AG20443 (cell line): ENCODE measurements at places on chromosomes 11 and 22.

- no peak for DNase-seq
Observed at GRCh38 chr11:68950762-68951161, 30.0 kb downstream of the MRGPRD start.

- no peak for DNase-seq
Observed at GRCh38 chr11:110755941-110756340, 43.7 kb upstream of the ARHGAP20 start.

- no peak for DNase-seq
Observed at GRCh38 chr11:34830035-34830434, 86.1 kb downstream of the APIP start.

DNA sequence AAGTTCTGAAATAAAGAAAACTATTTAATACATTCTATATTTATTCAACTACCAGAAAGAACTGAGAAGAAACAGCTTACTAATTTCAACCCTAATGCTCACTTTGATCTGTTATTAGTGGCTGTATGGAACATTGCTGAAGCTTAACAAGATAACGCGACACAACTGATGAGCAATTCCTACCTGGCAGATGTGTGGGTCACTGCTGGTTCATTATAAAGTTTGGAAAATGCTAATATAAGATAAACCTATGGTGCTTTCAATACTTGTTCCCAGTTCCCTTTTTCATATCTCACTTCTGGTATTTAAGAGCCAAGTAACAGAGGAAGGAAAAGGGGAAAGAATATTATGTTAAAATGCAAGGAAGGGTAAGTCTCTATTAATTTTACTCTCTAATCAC lies 10.5 kb downstream of the CTSC start:
- no peak for DNase-seq

DNA sequence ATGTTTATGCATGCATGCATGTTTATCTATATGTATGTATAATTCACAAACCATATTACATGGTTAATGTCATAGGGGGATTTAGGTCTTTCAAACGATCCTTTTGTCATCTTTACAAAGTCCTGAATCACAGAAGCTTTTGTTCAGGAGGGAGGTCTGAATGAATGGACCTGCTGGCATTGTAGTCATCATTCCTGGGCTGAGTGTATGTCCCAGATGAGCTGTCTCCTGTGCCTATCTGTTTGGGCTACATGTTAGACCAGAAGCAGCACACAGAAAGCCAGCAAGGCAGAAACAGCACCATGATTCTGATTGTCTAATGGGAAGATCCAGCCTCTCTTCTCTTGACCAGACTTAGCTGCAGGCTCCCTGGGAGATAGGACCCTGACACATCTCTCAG lies 69.5 kb downstream of the ADM start:
- no peak for DNase-seq

- peak; percentile 8 for DNase-seq
Observed at GRCh38 chr11:39374963-39375698, 2084.3 kb downstream of the LRRC4C start.

- DNase-seq = no peak
Observed at GRCh38 chr22:35230417-35230816, 26.9 kb upstream of the HMGXB4 start.

DNA sequence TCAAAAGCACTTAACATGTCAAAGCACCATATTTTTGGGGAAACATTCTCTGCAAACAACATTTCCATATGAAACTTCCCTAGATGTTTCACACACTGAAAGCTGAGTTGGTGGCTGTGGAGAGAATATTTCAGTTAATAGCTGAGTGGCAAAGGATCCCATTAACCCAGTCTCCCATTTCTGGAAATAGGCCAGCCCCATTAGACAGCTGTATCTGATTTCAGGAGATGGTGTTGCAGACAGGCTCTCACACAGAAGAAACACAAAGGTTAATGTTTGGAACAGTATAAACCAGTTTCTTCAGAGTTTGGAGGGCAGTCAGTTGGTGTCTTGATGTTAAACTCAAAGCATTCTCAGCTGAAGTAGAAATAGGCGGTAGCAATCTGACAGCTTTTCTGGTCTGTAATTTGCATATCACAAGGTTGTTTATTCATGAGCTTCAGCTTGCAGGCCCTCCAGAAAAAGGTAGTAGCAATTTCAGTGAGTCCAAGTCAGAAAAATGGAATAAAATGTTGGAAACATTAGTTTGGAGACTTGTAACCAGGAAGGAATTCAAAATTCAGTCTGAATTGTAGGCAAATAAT lies 15.5 kb upstream of the ZBTB44 start:
- no peak for DNase-seq

- DNase-seq = no peak
Observed at GRCh38 chr22:47011859-47012258, 249.4 kb downstream of the TBC1D22A start.

- DNase-seq = peak; percentile 39
Observed at GRCh38 chr11:129766898-129767604, 48.6 kb upstream of the TMEM45B start.

GRCh38 chr11:4102711-4103110 lies 8.1 kb downstream of the RRM1 start:
- DNase-seq = no peak

- no peak for DNase-seq
Observed at GRCh38 chr11:131796541-131796940, 426.1 kb downstream of the NTM start.

- DNase-seq = no peak
Observed at GRCh38 chr11:6365659-6366058, 24.6 kb upstream of the SMPD1 start.

GRCh38 chr11:114243461-114244372 lies 52.5 kb upstream of the NNMT start:
- no peak for DNase-seq

DNA sequence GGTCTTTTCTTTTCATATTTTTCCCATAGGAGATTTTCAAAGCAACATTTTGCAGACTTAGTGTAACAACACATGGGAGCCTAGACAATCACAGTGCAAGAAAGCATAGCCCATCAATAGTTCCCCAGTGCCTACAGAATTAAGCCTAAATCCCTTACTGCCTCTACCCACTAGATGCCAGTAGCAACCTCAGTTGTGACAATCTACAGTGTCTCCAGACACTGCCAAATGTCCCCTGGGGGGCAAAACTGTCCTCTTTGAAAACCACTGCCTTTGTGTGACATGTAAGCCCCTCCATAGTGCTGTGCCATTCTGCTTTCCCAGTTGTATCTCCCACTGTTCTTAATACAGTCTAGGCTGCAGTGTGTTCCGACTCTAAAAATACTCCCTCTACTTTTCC lies 1329.0 kb downstream of the LRRC4C start:
- DNase-seq = no peak

DNA sequence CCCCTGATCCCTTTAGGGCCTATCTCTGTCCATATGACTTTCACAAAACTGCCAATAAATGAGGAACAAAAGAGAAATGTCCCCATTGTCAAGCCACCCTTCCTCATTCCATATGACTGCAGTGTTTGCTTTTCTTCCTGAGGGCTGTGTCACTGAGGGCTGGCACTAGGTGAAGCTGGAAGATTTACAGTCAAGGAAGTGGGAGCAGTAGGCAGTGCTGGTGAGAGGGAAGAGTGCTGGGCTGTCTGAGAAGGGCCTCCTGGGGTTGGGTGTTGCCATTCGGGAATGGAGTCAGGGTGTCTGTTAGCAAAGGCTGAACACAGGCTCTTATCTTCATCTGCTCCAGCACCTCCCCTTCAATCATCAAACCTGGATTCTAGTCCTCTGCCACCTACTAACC lies 30.9 kb downstream of the INSC start:
- no peak for DNase-seq

DNA sequence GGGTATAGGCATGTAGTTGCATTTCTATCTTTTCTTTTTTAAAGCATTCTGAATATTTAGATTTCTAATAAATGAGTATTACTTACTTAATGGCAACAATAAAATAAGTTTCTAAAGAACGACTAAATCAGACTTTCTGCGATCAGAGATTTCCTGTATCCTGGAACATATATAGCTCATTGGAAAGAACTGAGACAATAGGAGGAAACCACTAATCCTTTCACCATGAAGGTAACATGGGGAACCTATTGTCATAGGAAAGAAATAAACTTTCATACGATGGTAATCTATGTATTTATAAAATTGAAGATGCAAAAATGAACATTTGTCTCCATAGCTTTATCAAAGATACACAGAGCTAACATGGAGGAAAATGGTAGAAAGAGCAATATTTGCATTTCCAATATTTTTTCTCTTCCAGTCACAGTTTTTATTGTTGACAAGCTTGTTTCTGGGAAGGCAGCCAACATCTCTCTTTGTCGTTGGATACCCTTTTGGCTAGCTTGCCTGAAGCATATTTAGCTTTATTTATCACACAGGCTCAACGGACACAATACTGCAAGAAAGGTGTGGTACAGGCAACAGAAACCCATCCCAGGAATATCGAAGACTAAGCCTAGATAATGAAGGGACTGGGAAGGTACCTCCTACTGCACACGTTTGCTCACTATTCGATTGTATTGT lies 293.3 kb upstream of the MPPED2 start:
- DNase-seq = no peak

GRCh38 chr11:70169632-70170031 lies 33.5 kb upstream of the FADD start:
- DNase-seq = no peak

DNA sequence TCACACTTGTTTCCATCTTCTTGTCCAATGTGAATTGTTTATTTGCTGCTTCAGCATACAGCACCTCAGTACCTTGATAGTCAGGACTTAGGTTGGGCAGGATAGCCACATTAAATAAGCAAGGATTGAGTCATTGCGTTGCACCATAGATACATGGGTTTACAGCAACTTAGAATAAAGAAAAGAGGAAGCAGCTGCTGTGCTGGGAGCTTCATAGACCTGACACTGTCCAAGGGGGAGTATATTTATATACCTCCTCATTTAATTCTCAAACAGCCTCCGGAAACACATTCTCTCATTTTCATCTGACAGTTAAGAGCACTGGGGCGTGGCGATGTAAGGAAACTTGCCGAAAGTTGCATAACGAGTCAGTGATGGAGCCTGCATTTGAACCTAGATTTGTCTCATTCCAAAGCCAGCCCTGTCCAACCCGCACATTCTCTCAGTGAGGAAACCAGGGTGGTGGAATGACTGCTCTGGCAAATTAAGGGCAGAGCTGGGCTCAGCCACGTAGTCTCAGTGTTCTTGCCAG lies 42.2 kb downstream of the UBASH3B start:
- DNase-seq = no peak

DNA sequence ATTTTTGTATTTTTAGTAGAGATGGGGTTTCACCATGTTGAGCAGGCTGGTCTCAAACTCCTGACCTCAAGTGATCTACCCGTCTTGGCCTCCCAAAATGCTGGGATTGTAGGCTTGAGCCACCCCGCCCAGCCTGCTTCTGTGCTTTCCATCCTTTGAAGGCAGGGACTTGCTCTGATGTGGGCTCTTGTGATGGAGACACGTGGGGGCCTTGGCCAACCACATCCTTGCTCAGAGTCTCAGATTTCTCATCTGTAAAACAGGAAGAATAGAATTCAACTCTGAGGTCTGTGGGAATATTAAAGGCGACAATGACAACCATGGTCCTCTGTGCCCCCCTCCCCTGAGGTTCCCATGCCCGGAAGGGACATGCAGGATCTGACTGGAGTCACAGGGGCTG lies 3.8 kb upstream of the GGA1 start:
- DNase-seq = no peak

GRCh38 chr22:28395920-28396753 lies 283.5 kb downstream of the TTC28 start:
- peak; percentile 33 for DNase-seq

DNA sequence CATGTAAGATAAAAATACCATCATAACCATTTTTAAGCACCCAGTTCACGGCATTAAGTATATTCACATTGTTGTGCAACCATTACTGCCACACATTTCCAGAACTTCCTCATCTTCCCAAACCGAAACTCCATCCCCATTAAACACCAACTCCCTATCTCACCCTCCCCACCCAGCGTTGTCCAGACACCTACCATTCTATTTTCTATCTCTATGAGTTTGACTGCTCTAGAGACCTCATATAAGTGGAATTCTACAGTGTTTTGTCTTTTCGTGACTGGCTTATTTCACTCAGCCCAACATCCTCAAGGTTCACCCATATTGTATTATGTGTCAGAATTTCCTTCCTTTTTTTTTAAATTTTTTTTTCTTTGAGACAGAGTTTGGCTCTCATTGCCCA lies 45.2 kb downstream of the PPFIA1 start:
- DNase-seq = no peak

DNA sequence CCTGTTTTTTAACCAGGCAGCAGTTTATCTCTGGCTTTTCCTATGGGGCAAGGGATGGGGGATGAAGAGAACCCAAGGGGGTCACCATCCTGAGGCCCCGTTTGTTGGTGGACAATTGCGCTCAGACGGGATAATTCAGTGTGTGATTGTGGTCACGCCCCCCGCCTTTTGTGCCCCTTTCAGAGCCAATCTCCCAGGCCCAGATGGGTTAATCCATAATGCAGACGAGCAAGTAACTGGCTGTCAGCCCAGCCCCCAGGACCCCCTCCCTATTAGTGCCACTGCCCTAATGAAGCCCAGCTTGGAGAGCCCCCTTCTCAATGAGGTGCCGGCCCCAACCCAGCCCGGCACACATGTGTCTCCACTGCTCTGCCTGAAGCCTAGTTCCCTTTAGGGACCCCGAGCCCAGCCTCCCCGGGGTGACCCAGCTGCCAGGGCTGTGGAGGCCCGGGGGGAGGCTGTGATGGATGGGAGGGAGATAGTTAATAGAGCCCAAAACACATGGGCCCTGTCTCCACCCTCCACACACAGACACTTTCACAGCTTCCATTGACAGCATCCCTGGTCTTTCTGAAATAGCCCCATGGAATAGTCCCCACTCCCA lies 19.1 kb upstream of the ROBO3 start:
- DNase-seq = no peak

GRCh38 chr22:41280065-41280464 lies 5.9 kb downstream of the RANGAP1 start:
- DNase-seq = no peak

- DNase-seq = peak; percentile 27
Observed at GRCh38 chr11:45285930-45286632, at the start of gene SYT13. Gene SYT13, minus strand, starts transcription at chr11:45286341. Its CDS starts 134 bp downstream, at chr11:45286207.

DNA sequence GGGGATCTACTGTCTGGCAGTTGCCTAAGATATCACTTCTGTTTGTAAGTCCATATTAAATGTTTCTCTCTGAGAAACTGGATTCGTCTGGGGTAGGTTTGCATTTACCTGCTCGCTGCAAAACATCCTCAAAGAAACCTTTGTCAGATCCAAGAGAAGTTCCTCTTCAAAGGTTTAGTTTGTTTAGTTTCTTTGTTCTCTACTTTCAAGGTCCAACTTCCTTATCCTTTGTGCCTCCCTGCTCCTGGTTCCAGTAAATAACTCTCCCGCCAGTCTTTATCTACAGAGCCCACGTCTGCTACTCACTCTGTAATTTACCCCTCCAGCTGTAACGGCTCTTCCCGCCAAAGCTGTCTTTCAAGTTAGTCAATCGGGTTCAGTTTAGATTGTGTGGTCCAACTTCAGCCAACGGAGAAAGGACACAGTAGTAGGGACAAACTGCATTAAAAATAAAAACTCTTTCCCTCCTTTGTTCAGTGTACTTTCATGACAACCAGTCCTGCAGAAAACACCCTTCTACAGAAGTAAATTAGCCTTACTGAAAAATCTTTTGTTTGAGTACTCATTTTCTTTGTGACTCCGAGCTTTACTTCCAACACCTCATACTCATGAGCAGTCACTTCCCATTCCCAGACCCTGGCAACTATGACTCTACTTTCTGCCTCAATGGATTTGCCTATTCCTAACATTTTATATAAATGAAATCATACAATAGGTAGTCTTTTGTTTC lies 41.0 kb downstream of the TMPRSS5 start:
- no peak for DNase-seq

GRCh38 chr22:50739894-50740293 lies 1.9 kb downstream of the ACR start:
- DNase-seq = no peak
